LNCaP clone FGC (cell line): ENCODE measurements at places on chromosomes 12 and 14.

DNA sequence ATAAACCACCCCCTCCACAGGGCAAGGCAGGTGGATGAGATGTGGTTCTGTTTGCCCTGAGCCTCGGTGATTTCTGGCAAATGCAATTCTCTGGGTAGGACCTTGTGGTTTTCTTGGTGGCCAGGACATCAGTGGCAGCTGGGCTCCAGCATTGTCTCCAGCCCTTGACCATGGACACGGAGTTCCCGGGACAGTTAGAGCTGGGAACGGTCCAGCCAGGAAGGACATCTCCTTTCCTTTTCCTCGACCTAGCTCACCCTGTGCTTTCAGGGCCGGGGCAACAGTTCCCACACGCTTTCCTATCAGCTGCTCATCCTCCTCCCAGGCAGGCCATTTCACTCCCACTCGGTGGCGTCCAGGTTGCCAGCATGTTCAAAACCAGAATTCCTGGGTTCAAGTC lies 9.2 kb downstream of the SERPINA4 start:
- DNase-seq: no peak

- DNase-seq: no peak
These were observed 6.5 kb downstream of the CTDSP2 start for GRCh38 chr12:57839996-57840395.

DNA sequence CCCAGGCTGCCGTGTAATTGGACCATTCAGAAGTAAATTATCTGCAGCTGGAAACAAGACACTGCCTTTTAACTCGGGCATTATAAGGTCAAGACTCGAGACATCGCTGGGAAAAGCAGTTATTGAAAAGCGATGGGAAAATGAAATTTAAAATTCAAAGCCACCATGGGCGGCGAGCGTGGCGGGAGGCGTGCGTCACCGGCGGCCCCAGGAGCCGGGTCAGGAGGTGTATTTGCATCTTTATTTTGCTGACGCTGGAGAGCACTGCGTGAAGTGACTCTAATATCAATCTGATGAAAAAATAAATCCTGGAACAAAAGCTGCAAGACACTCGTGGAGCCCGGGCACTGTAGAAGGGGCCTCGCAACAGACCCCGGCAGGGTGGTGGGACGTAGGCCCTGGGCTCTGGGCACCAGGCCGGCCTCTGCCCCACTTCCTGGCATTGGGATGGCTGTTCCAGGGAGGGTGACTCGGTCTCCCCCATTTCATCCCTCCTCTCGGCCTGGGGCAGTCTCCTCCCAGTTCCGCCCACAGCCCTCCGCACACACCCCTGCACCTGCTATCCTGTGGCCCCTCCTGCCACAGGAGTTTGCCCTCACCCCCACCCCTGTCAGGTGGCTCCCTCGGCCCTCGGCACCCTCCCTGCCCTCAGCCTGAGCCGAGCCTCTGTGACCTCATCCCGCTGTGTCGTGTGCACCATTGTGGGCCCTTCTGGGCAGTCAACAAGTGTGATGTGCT lies 196.2 kb downstream of the KIF26A start:
- no peak for DNase-seq

DNA sequence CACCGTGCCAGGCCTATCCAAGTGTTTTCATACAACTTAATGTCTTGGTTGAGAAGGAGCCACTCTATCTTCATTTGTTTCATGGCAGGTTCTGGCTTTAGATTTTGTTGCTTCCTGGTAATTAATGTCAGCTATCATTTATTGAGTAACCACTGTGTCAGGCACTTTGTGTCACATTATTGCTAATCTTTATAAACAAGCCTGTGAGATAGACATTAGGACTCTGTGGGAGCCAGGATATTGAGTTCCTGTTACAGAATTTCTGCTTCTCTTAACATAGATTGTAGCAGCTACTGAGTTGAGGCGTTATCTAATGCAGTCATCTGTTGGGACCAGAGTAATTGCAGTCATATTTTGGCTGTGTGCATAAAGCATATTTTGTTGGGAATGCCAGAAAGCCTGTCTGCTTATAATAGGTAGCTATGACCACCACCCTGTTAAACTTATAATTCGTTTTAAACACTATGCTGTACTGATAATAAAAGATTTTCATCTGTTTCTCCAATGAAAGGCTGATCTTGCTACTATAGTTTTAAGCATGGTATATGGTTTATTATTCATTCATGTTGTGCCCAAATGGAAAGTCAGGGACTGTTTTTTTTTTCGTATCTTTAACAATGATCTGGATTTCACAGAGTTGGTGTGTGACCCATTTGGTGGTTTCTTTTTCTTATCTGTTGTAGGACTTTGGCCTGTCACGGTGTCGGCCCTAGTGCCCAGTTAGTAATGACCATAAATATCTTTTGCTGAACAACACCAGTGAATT lies 432.6 kb downstream of the PCNX1 start:
- DNase-seq: no peak

GRCh38 chr14:42778984-42779383 lies 1172.3 kb downstream of the LRFN5 start:
- DNase-seq: no peak

GRCh38 chr14:103316721-103317121 lies 17.3 kb upstream of the EIF5 start:
- DNase-seq: no peak
